ENCODE measurements at places on chromosomes 11 and 22.

- no peak for DNase-seq
Observed at GRCh38 chr11:115709297-115709696, 205.1 kb upstream of the CADM1 start.

GRCh38 chr11:46554213-46555147, 39.3 kb downstream of the AMBRA1 start:
- DNase-seq: peak; percentile 40

GRCh38 chr11:11477695-11478420, 124.8 kb upstream of the CSNK2A3 start:
- no peak for DNase-seq

DNA sequence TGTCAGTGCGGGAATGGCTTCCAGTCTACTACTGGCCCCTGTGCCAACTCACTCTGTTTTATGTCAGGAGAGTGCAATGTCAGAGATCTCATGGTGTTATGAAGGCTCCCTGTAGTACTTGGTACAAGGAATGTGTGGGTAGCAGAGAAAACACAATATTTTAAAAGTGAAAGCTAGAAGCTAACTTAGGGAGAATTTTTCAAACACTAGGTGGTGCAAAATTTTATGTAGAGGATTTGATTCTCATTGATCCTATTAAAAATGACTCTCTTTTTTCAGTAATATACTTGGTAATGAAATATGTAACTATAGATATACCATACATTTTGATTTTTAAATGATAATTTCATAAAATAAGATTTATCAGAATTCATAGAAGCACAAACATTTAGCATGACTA, 134.7 kb downstream of the JRKL start:
- DNase-seq: no peak

- no peak for DNase-seq
Observed at GRCh38 chr11:131074573-131074972, 158.3 kb upstream of the SNX19 start.

DNA sequence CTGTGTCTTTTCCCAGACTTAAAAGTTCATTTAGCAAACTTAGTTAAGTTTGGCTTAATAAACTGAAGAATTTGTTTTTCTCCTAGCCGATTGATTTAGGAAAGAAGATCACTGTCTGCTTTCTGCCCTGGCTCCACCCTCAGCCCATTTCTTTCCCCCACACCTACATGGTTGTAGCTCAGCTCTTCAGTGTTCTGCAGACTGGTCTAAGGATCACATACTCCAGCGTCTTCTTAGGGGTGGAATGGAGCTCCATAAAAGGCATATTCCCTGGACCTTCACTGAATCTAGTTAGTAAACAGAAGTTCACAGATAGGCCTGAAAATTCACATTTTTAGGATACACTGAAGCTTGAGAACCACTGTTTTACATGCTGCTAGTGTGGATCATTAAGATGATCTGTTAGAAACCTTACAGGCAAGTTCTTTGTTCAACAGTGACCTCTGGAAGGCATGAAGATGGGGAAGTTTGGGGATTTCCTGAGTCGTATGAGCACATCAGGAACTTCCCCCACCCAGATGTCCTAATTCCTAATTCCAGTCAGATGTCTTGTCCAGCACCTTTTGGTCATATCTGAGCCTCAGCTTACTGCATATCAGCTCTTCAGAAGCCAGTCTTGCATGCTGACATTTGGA, 16.8 kb downstream of the PIWIL4 start:
- no peak for DNase-seq

GRCh38 chr11:2306877-2307500, 5.2 kb downstream of the TSPAN32 start:
- DNase-seq: no peak

GRCh38 chr11:22491555-22492225, 133.9 kb downstream of the FANCF start:
- DNase-seq: no peak

DNA sequence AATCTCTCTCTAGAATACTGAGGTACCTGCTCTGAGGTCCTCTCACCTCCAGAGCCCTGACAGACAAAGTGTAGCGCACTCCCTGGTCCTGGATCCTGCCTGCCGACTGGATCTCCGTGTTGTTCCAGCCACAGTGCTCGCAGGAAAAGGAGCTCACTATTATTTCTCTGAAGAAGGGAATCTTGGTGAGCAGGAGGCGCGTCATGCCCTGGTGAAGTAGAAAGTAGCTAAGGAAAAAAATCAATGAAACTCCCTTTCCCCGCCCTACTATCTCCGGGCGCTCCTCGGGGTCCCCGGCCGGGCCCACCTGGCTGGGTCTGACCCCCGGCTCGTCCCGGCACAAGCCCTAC, 412 bp downstream of the ZPR1 start:
- DNase-seq: no peak

- no peak for DNase-seq
Observed at GRCh38 chr22:46620588-46621242, 529 bp downstream of the GRAMD4 start.

GRCh38 chr11:39239553-39239952, 2219.9 kb downstream of the LRRC4C start:
- no peak for DNase-seq

DNA sequence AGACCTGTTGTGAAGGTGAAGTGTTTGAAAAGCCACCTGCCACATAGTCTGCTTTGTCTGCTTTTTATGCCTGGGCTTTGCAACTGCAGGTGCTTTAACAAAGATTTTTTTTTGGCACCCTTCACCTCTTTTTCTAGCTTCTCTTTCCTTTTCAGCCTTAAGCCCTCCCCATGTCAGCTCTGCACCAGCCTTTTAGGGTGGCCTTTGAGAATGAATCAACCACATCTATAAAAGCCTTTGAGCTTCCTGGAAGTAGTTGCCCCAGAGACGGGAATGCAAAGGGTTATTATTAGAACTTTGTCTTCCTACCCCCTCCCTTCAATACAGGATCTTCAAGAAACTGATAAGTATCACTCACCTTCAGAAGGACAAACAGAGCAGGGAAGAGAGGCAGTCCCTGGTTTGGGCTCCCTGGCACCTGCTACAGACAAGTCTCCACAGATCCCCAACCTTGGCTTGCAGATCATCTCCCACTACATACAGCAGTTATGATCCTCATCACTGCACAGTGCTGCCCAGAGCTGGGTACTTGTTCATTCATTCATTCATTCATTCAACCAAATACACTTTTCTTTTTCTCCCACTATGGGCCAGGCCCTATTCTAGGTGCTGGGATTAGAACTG, 8.0 kb downstream of the PVALB start:
- DNase-seq: no peak

DNA sequence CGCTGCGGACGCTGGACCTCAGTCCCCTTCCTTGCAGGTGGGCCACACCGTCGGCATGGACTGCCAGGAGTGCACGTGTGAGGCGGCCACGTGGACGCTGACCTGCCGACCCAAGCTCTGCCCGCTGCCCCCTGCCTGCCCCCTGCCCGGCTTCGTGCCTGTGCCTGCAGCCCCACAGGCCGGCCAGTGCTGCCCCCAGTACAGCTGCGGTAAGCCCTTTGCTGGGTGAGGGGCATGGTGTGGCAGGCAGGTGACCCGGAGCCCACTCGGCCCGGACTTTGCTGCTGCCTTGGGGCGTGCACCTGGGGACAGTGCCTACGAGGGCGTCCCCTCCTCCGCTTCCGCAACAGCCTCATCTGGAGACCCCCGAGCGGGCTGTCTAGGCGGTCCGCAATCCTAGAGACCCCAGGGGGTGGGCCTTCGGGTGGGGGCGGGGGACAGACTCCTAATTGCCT, 25.4 kb upstream of the MUC5B start:
- DNase-seq: no peak

- DNase-seq: peak; percentile 41
Observed at GRCh38 chr22:42688241-42689211, 32.1 kb downstream of the A4GALT start.

GRCh38 chr11:100095809-100096208, 591.3 kb upstream of the ARHGAP42 start:
- no peak for DNase-seq

DNA sequence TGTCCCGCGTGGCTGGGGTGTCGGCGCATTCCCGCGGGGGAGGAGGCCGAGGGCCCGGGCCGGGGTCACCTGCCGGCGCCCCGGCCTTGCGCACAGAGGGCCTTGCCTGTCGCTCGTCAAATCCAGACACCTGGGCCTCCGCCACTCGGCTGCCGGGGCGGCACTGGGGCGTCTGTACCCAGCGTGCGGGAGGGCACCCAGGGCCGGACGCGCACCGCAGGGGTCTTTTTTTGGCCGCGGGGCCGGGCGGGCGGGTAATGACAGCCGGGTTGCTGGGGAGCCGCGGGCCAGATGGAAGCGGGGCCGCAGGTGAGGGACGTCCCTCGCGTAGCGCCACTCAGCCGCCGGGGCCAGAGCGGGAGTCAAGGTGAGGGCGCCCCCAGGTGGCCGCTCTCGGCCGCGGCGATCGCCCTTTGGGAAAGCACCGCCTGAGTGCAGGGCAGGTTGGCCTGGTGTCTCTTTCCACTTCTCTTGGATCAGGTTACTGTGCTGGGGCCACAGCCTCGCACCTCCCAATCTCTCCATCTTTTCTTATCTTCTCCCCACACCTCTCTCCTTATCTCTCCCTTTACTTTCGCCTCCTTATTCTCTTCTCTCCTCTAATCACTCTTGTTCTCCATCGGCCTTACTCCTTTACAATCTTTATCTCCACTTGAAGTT, 3.5 kb downstream of the PHLDB1 start:
- DNase-seq: no peak

DNA sequence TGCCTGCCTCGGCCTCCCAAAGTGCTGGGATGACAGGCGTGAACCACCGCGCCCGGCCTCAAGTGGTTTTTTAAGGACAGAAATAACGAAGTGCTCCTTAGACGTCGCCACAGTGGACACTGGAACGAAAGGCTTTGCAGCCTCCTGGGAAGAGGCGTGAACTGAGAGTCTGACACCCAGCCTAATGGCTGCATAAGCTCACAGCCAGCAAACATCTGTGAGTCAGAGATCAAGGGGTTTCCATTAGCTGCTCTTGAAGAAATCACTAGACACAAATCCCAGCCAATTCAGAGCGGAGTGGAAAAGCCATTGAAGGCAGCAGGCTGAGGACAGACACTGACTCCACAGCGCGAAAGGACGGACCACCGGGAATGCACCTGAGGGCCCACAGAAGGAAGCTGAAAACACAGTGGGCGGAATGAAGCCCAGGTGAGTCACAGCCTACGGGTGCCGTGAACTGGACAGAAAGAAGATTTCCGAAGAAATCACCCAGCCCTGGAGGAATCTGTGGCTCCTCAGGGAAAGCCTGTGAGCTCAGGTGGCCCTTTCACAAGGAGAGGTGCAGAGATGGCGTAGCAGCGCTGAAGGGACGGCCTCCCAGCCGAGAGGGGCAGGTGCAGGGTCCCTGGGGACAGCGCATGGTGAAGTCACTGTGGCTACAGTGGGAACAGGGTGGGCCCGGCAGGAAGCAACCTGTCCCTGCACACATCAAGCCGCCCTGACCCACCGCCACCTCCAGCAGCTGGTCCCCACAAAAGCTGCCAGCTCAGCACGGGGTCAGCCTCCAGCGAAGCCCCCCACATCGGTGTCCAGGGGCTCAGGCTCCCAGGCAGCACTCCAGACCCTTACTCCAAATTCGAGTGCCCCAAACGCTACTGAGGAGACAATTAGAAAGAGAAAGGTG, 11.6 kb downstream of the LMNTD2 start:
- no peak for DNase-seq

GRCh38 chr22:29473001-29473400, 7.0 kb upstream of the NEFH start:
- no peak for DNase-seq

- no peak for DNase-seq
Observed at GRCh38 chr11:128660947-128661346, 32.9 kb upstream of the FLI1 start.

GRCh38 chr22:41799486-41800347, 762 bp upstream of the CCDC134 start:
- no peak for DNase-seq

DNA sequence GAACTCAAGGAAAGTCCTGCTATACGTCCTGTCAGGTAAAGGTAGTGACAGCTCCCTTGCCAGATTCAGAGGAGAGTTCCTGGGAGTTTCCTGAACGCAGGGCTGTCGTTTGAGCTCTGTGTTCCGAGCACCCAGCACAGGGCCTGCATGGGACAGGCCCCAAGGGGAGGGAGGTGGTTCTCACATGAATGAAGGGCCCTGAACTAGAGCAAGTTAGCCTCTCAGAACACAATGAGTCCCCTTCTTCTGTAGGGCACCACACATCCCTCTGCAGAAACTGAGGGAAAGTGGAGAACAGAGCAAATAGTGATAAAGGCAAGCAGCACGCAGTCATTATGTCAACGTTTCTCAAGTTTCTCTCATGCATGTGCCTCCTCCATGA, 35.3 kb downstream of the NEU3 start:
- no peak for DNase-seq

DNA sequence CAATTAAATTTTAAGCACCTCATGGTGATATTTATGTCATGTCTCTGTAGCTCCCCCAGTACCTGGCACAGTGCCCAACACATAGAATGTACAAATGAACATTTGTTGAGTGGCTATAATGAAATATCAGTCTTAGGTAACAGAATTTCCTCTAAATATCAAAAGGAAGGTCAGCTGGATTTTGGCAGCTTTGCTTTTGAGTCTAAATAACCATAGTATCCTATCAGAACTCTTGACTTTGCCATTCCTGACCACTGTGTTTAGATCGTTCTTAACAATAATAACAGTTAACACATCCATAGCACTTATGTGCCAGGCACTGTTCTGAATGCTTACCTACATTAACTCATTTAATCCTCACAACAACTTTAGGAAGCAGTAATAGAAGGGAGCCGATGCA, 26.6 kb downstream of the TMEM123 start:
- no peak for DNase-seq

GRCh38 chr11:12174477-12175143, 64.2 kb downstream of the MICAL2 start:
- no peak for DNase-seq

GRCh38 chr11:3879967-3880542, 24.6 kb downstream of the STIM1 start:
- DNase-seq: no peak

DNA sequence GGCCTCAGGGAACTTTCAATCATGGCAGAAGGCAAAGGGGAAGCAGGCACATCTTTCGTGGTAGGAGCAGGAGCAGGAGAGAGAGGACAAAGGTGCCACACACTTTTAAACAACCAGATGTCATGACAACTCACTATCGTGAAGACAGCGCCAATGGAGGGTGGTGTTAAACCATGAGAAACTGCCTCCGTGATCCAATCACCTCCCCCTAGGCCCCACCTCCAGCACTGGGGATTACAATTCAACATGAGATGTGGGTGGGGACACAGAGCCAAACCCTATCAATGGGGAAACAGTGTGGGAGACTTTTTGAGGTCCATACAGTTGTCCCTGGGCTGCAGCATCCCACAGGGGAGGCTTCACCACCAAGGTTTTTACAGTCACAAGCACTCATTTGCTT, 41.9 kb upstream of the CFAP300 start:
- no peak for DNase-seq

DNA sequence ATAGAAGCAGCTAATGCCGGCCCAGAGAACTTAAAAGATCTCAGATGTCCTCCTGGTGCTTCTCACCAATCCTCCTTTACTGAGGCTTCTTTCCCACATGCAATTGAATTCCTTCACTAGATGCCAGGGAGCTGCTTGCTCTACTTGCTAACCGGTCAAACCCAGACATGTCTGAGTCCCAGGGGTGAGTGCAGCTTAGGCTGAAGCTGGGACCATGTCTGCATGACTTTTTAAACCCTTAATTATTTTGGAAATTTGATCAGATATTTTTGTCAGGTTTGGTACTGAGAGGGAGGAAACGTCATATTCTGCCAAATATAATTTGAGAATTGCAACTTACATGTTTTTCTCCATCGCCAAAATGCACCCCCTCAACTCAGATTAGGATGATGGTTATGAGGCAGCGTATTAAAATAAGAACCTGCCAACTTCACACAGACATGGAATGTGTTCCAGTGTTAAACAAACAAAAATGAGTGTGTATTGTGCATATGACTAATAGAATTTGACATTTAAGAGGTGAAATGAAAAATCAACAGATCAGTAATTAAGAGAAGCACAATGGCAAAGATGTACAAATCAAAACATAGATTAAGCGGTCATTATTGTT, 529.5 kb downstream of the ETS1 start:
- no peak for DNase-seq

Measured in epithelial cell of prostate (primary cell).